Heart left ventricle (tissue), 16 donors: ENCODE measurements at places on chromosomes 2 and 18. TPM values are rescaled to one million over a fixed set of nuclear protein-coding genes. Genes with fewer than 3 reads are reported as not detected.

GRCh38 chr2:99622534-99622933, 132.7 kb upstream of the REV1 start:
- peak overlapping the region; percentile 2 for H3K27ac ChIP-seq
- no peaks in the 10 kb centered on the region for H3K36me3 ChIP-seq
- no peaks in the 10 kb centered on the region for H3K27me3 ChIP-seq
- H3K4me3 ChIP-seq = no peak overlapping the region

TUBB8B gene
- not detected for total RNA-seq

RIT2 gene
- total RNA-seq = not detected

DNA sequence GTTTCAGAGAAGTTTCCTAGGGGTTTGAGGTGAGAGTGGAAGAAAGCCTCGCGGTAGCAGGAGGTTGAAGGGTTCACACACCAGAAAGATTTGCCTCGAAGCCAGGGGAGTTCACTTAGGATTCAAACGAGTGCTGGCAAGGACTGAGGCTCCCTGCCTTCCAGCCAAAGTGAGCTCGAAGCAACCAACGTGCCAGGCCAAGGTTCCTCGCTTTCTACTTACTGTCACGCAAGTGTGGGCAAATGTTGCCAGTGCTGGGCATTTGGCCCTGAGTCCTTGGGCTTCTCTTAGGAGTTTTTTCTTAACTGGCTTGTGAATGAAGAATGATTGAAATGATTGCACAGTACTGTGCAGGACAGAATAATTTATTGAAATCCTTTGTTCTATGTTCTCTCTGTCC, 53.6 kb downstream of the TMEM178A start:
- no peak overlapping the region for H3K4me3 ChIP-seq
- H3K36me3 ChIP-seq = no peaks in the 10 kb centered on the region
- H3K4me1 ChIP-seq = no peaks in the 10 kb centered on the region

ABCG8 gene
- not detected for total RNA-seq
